Neural progenitor cell (in vitro differentiated cells): ENCODE measurements at places on chromosomes 4 and X. TPM values are rescaled to one million over a fixed set of nuclear protein-coding genes. Genes with fewer than 3 reads are reported as not detected.

DNA sequence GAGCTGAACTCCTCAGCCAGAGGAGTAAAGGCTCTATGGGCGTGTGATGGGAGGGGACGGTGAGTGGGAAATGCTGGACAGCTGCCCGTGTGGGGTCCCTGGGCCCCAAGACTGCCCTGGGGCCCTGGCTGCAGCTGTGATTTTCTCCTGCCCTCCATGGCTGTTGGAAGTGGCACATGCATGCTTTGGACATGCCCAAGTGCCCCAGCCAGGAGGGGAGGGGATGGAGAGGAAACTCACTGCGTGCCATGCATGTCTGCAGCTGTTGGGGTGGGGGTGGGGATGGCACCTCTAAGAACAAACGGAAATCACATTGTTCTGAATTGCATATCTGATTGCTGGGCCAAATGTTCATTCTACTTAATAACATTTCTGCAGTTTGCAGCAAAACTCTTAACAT lies 52.4 kb downstream of the MID2 start:
- H3K4me1 ChIP-seq: no peaks in the 10 kb centered on the region
- DNase-seq: no peak
- H3K36me3 ChIP-seq: no peaks in the 10 kb centered on the region
- no peak overlapping the region for H3K27ac ChIP-seq

- H3K4me3 ChIP-seq: no peak overlapping the region
- no peaks in the 10 kb centered on the region for H3K36me3 ChIP-seq
- no peak overlapping the region for H3K27ac ChIP-seq
Measured at GRCh38 chr4:189124149-189124758, 816.4 kb upstream of the FRG1 start.

DNA sequence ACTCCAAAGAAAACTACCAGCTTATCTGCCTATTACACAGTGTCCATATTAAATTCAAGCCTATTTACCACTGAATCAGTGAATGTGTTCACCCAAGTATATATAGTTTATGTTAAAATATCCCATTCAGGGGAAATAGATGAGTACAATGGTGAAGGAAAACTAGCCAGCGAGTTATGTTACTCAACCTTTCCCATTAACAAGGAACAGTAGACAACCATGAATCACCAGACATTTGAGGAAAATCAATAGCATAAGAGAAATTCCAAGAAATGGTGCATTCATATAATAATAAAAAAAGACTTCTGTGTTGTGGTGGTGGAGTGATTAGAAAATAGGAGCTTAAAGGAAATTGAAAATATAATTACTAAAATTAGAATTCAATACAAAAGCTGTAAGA lies 21.3 kb downstream of the IQCM start:
- no peaks in the 10 kb centered on the region for H3K36me3 ChIP-seq
- no peaks in the 10 kb centered on the region for H3K4me1 ChIP-seq
- H3K27ac ChIP-seq: no peak overlapping the region
- no peak for DNase-seq
- no peak overlapping the region for H3K4me3 ChIP-seq
- no peaks in the 10 kb centered on the region for H3K27me3 ChIP-seq

DNA sequence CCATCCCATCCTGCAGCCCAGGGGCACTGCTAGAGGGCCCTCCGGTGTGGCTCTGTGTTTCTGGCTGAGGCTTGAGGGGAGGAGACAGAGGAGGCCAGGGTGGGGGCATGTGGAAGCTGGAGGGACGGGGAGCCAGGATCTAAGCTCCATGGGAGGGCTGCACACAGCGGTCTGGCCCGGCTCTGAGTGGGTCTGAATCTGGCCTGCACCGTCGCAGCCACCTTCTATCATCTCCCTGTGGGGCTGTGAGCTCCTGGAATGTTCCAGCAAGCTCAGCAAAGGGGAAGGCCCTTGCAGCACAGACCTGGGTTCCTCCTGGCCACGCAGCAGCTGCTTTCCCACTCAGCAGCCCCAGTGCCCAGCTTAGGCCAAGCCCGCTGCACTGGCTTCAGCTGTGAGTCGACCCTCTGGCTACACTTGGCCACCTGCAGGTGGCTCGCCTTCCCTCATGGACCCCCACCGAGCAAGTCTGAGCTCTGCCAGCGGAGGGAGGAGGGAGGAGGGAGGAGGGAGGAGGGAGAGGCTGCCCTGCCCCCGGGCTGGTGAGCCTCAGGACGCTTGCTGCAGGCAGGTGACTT lies 5.3 kb downstream of the NKX1-1 start:
- H3K4me3 ChIP-seq: no peak overlapping the region
- no peak for DNase-seq
- H3K27ac ChIP-seq: no peak overlapping the region

BEND2 gene
- not detected in 2 replicates for total RNA-seq

UGT2B17 gene
- not detected in 2 replicates for total RNA-seq

GRCh38 chr4:77600521-77601451 lies 4.8 kb upstream of the CXCL13 start:
- no peak overlapping the region for H3K27ac ChIP-seq
- H3K4me1 ChIP-seq: no peaks in the 10 kb centered on the region
- peak; percentile 64 for DNase-seq
- no peak overlapping the region for H3K4me3 ChIP-seq
- no peaks in the 10 kb centered on the region for H3K27me3 ChIP-seq

- H3K4me3 ChIP-seq: no peak overlapping the region
- no peaks in the 10 kb centered on the region for H3K4me1 ChIP-seq
- no peaks in the 10 kb centered on the region for H3K27me3 ChIP-seq
- no peak overlapping the region for H3K27ac ChIP-seq
- DNase-seq: no peak
Measured at GRCh38 chr4:118124997-118125396, 90.7 kb downstream of the NDST3 start.

DNA sequence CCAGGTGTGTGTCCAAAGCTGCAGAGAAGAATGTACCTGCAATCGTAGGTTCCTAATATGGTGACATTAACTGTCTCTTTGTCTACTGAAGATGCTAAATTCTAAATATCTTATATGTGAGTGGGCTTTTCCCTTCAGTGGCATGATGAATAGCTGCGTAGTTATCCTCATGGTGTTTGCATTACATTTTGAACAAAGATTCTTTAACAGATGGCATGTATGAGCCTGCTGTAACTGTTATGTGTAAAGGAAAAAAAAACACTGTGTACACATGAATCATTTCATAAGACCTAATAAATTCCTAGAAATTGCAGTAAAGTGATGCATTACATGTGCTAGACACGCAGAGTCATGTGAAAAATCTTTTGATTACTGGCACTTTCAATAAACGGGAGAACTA lies 288.0 kb downstream of the SH2D1A start:
- no peak for DNase-seq
- H3K36me3 ChIP-seq: no peaks in the 10 kb centered on the region
- H3K27me3 ChIP-seq: no peaks in the 10 kb centered on the region
- H3K4me3 ChIP-seq: no peak overlapping the region

GRCh38 chr4:139028191-139028661 lies 12.6 kb downstream of the NOCT start:
- DNase-seq: peak; percentile 13
- no peak overlapping the region for H3K27ac ChIP-seq
- H3K4me1 ChIP-seq: peaks cover 5% of the 10 kb centered on the region
- H3K27me3 ChIP-seq: no peaks in the 10 kb centered on the region
- H3K4me3 ChIP-seq: no peak overlapping the region

RGN gene
- 0.62 and 0.92 TPM in 2 replicates for total RNA-seq

DNA sequence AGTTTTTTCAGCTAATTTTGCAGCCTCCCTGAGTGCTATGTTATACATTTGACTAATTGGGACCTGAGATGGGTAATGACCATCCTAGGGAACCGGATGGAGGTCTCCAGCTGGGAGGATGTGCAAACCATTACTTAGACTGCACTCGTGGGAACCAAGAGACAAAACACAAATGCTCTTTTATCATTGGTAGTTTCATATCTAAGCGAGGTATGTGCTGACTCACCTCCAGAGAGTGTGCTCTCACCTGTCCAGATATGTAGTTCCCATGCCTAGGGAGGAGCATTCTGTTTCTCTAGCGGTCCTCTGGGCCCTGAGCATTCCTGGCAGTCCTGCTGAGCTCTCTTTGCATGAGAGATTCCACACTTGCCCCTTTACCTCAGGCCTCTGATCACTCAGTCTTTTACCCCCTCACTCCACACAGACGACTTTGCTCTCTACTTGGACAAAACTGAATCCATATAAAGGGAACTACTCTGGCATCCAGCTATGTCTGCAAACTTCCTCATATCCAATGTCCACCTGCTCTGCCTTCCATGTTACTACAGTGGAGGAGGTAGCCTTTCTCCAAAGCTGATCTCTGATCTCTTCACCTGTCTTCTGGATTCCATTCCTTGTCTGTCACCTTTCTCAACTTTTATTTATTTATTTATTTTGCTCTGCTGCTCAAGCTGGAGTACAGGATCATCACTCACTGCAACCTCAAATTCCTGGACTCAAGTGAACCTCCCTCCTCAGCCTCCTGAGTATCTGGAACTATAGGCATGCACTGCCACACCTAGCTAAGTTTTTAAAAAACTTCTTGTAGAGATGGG lies 88.4 kb downstream of the LRP2BP start:
- no peaks in the 10 kb centered on the region for H3K36me3 ChIP-seq
- H3K27me3 ChIP-seq: no peaks in the 10 kb centered on the region
- H3K27ac ChIP-seq: peak overlapping the region; percentile 99
- no peak overlapping the region for H3K4me3 ChIP-seq
- DNase-seq: peak; percentile 20

DNA sequence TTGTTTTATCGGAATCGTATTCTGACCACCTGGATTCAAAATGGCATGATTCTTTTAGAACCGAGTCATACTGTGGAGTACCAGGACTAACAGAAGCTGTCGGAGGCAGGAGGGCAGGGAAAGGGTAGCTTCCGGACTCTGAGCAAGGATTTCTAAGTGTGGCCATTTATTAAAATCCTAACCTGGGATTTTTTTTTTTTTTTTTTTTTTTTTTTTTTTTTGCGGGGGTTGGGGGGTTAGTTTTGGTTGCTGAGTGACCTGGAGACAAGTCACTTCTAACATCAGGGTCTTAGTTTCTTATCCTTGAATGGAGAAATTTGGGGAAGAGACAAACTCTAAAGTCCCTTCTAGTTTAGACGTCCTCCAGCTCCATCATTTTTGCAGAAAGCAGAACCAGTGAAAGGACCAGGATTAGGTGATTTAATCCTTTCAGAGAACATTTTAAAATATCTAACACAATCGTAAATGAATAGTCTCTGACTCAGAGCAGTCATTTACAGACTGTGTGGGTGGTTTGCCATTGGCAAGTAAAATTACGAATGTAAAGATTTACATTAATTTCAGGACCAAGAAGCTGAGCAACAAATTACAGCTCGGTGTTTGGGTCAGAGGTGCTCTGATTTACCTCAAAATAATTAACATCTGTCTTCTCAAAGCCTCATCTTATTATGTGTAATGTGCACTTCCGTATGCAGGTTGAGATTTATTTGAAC lies 7.3 kb downstream of the SLC25A5 start:
- no peaks in the 10 kb centered on the region for H3K27me3 ChIP-seq
- H3K27ac ChIP-seq: no peak overlapping the region
- H3K4me1 ChIP-seq: no peaks in the 10 kb centered on the region
- DNase-seq: no peak

DNA sequence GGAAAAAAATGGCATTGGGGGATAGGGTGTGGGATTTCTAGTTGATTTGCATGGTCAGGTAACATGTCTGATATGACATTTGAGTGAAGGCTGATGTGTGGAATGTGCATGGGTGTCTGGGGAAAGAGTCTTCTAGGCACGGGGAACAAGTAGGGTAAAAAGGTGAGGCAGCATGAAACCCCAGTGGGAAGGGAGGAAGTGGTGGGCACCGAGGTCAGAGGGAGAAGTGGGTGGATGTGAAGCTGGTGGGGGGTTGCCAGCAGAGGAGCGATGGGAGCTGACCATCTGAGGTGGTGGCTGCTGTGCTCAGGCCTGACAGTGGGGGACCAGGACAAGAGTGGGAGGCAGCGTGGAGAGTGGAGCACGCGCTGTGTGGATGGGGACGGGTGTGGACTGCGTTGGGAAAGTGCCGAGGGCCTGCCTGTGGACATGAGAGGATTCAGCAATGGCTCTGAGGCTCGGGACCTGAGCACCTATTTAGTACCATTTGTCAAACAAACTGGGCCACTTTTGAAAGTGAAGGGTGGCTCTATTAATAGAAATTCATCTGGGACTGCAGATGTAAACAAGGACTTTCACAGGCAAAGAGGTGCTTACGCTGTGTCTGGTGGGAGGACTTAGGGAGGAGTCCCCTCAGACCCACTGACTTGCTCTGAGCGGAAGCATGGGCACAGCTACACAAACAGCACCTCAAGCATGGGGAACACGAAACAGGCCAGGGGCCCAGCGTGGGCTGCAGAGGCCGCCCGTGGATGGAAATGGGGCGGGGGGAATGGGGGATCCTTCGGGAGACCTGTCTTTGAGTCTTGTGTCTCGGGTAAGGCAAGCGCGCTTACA lies 16.7 kb upstream of the S100P start:
- no peaks in the 10 kb centered on the region for H3K27me3 ChIP-seq
- DNase-seq: no peak

DNA sequence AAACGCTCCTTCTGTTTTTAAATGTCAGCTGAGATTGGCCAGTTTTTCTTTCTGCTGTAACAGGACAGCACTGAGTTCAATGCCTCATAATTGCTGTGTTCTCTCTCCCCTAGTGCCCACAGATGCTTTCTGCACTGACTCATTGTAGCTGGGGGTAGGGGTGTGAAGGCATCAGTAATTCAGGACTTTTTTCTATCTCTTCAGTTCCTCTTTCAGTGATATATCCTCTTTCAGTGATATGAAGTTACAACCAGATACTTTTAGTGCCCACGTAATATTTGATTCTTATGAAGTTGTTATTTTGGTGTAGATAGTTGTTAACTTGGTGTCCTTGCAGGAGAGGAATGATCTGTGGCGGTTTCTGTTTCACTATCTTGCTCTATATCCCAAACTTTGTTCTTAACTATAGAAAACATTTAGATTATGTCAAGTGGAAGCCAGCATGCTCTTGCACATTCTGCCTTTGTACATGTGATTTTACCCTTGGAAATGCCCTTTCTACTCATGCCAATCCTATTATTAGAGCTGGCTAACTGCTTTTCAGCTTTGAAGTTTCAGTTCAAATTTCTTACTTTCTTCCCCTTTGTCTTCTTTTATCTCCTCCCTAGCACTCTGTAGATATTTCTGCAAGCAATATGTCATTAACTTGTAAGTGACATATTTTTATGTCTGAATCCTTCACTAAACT lies 1258.4 kb downstream of the FAM133A start:
- no peak overlapping the region for H3K4me3 ChIP-seq
- H3K27ac ChIP-seq: no peak overlapping the region
- no peaks in the 10 kb centered on the region for H3K4me1 ChIP-seq
- no peaks in the 10 kb centered on the region for H3K36me3 ChIP-seq

LRIT3 gene
- total RNA-seq: 0.09 and 0.15 TPM in 2 replicates
